Bone marrow (tissue), 2 donors: ENCODE measurements at places on chromosomes 1 and 21.

GRCh38 chr1:167000546-167000945 lies 11.5 kb downstream of the MAEL start:
- DNase-seq: no peak

DNA sequence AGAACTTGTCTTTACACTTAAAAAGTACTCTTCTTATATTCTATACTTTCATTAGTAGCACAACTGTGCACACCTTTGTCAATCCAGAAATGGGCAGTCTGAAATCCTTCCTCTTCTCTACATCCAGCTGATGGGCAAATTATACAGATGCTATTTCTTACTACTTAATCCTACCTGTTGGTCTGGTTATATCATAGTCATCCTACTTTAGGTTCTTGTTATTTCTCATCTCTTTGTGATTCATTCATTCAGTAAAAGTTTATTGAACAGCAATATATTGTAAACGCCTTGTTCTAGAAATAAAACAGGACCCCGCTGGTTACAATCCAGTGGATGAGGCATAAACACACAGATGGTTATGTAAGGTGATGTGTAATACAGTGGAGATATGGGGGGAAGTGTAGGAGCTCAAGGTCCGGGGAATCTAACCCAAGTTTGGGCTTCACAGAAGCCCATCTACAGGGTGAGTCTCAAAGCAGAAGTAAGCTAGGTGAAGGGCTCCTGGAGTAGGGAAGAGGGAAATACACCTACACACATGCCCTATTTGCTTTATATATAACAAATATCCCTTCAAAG lies 11.8 kb upstream of the FUBP1 start:
- no peak for DNase-seq

DNA sequence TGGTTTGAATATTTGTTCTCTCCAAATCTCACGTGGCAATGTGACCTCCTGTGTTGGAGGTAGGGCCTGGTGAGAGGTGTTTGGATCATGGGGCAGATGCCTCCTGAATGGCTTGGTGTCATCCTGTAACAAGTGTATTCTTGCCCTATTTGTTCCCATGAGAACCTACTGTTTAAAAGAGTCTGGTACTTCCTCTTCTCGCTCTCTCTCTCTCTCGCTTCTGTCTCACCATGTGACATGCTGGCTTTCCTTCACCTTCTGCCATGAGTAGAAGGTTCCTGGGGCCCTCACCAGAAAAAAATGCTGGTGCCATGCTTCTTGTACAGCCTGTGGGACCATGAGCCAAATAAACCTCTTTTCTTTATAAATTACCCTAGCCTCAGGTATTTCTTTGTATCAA lies 8.4 kb upstream of the PAXBP1 start:
- DNase-seq: no peak

DNA sequence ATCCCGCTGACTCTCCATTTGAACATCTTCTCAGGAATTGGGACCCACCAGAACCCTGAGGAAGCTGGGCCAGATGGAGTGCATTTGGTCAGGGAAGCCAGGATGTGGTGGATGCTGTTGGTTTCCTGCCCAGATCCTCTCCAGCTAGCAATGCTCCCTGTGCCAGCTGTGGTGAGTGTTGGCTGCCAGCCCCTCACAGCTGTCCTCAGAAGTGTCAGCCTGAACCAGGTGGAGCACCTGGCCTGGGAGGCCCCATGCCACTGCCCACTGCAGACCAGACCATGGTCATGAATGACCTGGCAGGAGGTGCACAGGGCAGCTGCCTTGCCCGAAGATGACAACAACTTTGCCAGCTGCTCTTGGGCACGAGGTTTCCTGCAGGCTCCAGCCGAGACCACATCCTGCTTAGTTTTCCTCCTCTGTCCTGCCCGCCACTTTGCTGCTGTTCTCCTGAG lies 54.4 kb downstream of the PRSS38 start:
- no peak for DNase-seq

- DNase-seq: no peak
These were observed 85.7 kb upstream of the ABCD3 start for GRCh38 chr1:94332516-94332915.

- DNase-seq: no peak
These were observed 134.5 kb downstream of the SMYD3 start for GRCh38 chr1:246372559-246372958.

- no peak for DNase-seq
These were observed 62.9 kb downstream of the PPP1R12B start for GRCh38 chr1:202411422-202411821.

DNA sequence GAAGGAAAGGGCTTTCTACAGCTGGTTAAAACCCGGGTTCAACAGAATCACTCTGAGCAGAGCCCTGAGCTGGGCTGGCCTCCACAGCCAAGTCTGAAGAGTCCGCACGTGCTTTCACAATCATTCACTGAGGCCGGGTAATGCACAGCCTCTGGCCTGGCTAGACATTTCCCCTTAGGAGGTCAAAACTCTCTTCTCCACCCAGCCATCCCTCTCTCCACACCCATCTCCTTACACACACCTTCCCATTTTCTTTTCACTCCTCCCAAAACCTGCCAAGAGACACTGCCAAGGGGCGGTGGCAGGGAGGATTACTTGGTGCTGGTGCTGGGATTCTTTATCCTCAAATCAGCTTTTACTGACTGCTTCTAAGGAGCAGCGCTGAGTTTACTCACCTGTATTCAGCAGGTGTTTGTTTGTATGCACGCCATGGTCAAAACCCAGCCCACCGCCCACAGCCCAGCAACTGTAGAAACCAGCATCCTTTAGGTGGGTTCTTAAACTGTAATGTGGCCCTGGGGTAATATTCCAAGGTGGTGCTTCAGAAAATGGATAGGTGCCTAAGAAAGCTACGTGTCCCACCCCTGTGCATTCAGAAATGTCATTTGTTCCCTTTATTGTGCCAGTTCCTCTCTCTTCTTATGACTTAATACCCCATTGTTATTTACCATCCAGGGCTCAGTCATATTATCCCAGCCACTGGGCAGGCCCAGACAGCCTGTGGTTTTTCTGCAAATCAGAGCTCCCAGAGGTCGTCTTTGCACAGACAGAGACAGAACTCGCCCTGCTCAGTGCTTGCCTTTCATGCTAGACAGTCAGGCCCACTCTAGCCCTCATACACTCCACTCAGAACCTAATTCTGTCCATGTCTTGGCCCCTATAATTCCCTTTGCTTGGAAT lies 80.2 kb downstream of the ADSS2 start:
- no peak for DNase-seq

DNA sequence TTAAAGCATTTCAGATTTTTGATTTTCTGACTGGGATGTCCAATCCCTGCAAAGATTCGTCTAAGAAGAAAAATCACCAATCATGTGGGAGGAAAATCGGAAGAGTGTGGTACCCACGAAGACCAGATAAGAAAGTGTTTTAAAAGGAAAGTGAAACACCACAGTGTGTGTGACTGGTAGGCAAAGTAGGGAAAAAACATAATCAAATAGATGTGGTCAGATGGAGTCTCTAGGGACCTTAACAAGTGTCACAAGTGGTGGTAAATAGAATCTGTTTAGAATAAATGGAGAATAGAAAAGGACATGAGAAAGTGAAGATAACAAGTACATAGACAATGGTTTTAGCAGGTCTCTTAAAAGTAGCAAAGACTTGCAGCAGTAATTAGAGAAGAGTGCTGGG lies 154.6 kb downstream of the SLC30A10 start:
- DNase-seq: no peak

DNA sequence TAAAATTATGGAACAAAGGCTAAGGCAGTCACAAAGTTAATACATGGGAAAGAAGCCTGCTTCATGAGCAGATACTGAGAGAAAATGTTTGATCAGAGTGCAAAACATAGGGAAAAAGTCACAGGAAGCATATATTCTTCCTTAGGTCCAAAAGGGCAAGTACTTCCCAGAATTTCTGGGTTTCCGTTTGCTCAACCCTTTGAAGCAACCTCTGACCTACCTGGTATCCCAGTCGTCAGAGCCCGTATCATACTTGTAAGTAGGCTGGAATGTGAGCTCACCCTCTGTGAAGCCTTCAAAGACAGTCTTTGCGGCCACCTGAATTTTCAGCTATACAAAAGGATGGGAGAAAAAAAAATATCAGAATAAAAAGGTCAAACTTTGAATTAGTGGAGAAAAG lies 20.5 kb upstream of the MTF1 start:
- no peak for DNase-seq

DNA sequence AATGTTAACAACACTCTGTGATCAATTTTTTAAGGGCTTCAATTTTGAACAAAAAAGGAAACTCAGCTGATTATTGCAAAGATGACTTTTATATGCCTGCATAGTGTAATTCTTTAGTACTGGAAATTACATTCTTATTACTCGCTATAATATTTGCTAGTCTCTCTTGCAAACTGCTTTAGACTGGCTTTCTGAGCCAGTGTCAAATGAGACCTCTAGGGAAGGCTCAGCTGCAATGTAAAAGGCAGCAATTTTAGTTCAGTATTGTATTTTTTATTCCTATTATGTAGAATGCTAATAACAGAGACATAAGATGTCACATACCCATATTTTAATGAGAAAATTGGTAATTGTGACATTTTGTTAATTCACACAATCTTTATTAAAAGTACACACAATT lies 338.1 kb upstream of the LYPLAL1 start:
- no peak for DNase-seq

- DNase-seq: no peak
These were observed 156.4 kb downstream of the PTPRU start for GRCh38 chr1:29392486-29393450.

DNA sequence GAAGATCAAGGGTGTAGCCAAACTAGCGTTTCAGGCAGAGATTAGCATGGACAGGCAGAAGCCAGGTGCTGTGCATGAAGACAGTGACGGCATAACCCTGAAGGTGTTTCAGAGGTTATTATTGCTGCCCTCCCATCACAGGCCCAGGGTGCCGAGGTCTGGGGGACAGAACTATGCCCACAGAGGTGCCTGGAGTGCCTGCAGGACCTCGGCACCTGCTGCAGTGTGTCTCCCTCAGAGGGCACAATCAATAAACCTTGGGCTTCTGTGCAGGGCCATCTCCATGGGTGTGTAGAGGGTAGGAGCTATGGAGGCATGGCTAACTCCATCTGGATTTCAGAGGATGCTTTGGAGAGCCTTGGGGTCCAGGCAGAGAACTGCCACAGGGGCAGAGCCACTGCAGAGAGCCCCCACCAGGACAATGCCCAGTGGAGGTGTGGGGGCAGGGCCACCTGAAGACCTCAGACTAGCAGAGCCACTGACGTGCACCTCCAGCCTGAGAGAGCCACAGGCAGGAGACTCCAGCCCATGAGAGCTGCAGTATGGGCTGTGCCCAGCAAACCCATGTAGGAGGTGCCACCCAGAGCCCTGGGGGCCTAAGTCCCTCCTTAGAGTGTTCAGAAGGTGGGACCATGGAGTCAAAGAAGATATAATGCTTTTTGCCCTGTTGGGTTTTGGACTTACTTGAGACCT lies 5.7 kb upstream of the ABCG1 start:
- DNase-seq: no peak

DNA sequence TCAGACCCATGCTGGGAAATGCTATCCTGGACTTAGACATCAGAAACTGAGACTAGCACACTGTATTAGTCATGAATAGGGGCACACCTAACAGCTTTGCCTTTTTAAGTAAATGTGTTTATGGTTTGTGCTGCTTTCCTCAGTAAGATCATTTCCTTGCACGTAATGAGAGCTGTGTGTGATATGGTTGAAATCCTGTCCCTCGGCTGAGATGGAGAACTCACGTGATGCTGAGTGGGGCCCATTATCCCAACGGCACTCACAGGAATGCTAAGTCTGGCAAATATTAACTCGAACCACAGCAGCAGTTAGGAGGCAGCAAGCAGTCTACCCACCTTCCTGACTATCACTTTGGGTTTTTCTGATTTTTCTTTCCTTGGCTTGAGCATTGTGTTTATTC lies 38.2 kb downstream of the BCL9 start:
- no peak for DNase-seq

GRCh38 chr1:159884296-159884695 lies 15.7 kb downstream of the CFAP45 start:
- DNase-seq: no peak

DNA sequence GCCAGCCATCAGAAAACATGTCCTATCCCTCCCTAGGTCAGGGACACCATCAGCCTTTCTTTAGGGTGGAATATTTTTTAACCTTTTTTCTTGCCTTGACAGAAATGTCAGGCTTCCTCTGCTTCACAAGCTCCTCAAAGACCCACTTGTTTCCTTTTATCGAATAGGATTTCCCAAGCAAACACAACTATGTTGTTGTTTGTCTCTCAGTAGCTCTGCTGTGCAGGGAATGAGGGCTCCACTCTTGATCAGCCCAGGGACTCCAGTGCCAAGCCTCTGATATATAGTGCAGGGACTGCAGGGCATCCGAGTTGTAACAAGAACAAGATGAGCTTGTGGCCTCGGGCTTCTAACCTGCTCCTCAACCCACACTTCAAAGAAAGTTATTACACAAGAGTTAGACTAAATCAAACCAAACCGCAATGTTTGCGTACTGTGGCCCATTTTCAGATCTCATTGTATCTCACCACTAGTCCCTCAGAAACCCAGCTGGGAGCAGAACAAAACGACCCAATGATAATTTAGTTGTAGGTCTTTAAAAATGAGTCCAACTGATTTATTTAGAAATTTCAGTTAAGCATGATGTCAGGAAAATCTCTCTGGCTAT lies 108.1 kb downstream of the ATG4C start:
- DNase-seq: no peak

GRCh38 chr1:66182551-66183178 lies 351.3 kb upstream of the SGIP1 start:
- DNase-seq: no peak

- no peak for DNase-seq
These were observed 61.1 kb upstream of the LRP8 start for GRCh38 chr1:53388963-53389362.

DNA sequence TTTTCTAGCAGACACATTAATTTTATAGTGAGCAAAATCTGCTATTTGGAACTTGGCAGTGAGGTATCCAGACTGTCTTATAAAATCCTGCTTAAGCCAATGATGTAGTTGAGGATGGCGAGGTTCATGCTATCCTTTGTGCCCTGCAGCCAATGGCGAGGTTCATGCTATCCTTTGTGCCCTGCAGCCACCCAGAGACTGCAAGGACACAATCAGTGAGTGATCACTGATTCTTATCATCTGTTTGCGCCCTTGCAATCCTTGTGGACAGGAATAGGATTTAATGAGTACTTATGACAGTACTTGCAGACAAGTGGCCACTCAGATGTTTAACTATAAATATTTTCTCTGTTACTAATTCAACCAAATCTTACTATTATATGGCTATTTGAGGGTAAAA lies 112.6 kb downstream of the EIF4G3 start:
- DNase-seq: no peak

DNA sequence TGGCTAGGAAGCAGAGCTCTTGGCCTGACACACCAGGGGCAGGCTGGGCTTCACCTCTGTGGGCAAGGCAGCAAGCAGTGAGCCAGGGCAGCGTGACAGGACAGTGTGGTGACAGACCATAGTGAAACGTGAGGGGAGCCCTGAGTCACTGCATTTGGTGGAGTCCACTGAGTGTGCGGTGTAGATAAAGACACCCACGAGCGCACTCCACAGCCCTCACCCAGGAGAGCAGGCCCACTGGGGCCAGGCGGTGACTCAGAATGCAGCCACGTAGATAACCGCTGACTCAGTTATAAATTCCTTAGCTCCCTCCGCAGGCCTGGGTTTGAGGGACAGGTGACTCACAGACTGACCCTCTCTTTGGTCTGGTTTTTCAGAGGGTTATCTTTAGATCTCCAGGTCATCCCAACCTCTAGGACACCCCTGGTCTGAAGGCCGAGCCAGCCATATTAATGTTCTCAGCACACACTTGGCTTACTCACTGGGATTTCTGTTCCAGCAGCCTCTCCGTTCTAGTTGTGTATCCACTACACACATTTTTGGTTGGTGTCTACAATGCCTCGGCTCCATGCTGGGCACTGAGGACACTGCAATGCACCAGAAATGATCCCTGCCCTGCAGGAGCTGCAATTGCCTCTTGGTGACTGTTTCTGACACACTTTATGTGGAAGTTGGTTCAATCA lies 90.2 kb upstream of the TSPAN2 start:
- no peak for DNase-seq
